Large intestine (tissue), 12 donors: ENCODE measurements at places on chromosomes 11 and 22.

GRCh38 chr22:21726650-21727049 lies 8.9 kb downstream of the YPEL1 start:
- no peak for DNase-seq

DNA sequence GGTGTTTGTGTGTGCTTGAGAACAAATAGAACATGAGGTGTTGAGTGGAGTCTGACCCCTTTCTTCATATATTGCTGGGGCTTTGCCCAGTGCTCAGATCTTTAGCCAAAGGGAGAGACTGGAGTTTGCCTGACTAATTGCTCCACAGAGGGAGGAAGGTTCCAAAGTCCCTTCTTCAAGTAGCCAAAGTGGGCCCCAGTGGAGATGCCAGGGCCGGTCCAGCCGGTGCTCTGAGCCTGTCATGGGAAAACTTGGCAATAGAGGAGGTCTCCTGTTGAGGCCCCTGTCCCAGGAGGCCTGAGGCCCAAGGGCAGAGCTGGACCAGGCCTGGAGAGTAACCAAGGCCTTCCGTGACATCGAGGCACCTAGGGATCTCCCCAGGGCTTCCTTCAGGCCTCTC lies 112.3 kb downstream of the DSCAML1 start:
- peak; percentile 96 for DNase-seq

GRCh38 chr11:1840780-1841480 lies 2.1 kb downstream of the TNNI2 start:
- no peak for DNase-seq

DNA sequence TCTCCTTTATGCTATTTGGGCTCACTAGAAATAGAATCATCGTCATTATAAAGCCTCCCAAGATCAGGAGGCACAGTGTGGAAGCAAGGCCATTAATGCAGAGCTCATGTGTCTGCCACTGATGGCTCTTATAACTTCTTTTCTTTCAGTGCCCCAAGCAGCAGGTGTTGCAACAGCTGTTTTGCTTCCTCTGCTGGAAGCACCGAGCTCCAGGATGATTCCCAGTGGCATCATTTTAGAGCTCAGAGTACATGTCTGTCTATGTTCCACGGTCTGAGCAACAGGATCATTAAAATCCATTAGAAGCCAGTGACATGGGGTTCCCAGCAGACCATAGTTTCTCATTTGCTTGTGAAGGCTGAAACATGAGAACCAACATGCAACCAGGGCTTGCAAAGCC lies 803.0 kb upstream of the FAT3 start:
- DNase-seq = no peak

DNA sequence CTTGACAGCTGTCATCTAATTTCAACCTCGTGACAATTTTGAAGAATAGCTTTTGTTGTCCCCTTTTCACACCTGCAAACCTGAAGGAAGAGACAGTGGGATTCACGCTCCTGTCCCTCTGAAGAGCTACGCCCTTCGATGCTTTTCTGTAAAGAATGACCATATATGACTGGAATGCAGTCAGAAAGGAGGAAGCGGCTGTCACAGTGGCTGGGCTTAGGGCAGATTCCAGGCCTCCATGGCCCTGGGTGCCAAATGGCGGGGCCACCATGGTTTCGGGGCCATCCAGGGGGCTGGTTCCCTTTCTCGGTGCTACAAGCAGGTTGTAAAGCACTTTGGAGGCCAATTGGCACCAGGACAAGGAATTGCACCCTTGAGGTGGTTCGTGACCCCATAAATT lies 22.2 kb upstream of the FGF19 start:
- DNase-seq = no peak

DNA sequence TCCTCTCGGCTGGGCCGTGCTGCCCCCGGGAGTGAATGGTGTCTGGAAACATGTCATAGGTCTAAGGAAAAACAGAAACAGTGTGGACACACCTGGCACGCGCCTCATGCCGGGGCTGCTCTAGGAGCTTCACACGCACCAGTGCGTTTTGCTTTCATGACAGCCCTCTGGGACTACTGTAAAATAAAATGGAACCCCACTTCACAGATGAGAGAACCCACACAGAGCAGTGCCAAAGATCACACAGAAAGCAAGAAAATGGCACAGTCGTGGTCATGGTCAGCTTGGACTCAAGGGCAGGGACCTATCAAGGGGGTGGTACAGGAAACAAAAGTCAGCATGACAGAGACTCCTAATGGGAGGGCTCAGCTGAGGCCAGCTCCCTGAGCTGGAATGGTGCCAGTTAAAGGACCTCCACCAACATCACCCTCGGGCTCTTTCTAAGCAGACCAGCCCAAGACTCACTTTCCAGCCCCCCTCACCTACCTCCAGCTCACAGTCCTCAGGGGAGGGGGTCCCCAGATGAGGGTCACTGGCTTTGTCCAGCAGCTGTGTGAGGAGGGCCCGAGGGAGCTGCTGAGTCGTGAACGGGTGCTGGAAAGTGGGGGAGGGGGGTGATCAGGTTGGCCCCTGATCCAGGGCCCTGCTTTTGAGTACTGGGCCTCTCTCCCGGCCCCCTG lies 3.3 kb downstream of the MAP4K2 start:
- DNase-seq = no peak

DNA sequence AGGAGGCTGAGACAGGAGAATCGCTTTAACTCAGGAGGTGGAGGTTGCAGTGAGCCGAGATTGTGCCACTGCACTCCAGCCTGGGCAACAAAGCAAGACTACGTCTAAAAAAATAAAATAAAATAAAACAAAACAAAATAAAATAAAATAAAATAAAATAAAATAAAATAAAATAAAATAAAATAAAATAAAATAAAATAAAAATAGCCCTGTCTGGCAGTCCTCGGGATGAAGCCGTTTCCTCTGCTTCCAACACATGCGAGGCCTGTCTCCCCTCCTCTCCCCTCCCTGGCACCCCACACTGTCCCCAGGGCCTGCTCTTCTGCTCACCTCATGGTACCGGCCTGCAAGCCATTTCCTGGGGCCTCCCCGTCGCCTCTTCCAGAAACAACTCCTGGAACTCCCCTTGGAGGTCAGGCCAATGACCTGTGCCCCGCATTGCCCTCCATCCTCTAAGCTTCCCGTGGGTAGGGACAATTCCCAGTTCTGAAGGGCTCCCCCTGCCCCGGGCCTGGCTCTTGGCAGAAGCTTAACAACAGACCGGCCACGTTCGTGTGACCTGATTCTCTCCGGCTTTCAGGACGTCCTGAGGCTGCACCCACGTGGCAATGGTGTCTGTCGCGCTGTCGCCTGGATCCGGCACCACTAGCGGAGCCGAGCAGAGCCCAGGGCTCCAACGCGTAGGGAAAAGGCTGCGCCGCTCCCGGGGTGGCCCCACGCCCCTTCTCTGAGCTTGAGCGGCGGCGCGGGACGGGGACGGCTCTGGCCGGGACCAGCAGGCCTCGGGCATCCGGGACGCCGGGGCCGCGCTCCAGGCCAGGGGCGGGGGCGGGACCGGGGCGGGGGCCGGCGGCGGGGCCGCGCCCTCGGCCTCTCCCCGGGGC lies 456 bp upstream of the PARVB start:
- no peak for DNase-seq

DNA sequence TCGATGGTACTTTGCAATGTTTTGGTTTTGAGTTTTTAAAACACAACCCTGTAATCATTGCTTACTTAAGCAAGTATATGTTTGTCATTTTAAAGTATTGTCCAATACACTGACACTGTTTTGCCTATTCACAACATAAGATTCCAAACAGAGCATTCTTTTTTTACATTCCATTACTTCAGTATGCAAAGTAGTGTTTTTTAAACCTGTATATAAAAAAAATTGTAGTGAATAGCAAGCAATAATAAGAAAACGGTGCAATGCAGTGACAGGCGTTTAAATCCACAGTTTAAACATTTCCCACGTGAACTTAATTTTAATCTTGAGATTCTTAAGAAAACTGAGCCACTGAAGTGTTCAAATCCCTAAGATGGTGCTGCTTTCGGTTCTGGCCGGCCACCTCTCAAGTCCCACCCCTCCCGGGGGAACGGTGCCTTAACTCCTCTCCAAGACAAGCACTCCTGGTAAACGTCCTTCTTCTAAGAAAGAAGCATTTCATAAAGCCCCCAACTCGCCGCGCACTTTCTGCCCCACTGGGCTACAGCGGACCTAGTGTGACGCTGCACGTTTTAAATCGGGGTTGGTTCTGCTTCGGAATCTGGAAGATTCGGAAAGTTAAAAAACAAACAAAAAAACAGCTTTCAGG lies 2.9 kb downstream of the PGR start:
- no peak for DNase-seq

- DNase-seq = no peak
These were observed 8.2 kb upstream of the TSSC4 start for GRCh38 chr11:2392241-2392959.

GRCh38 chr11:64241241-64241490 lies 271 bp downstream of the FKBP2 start:
- peak; percentile 100 for DNase-seq

DNA sequence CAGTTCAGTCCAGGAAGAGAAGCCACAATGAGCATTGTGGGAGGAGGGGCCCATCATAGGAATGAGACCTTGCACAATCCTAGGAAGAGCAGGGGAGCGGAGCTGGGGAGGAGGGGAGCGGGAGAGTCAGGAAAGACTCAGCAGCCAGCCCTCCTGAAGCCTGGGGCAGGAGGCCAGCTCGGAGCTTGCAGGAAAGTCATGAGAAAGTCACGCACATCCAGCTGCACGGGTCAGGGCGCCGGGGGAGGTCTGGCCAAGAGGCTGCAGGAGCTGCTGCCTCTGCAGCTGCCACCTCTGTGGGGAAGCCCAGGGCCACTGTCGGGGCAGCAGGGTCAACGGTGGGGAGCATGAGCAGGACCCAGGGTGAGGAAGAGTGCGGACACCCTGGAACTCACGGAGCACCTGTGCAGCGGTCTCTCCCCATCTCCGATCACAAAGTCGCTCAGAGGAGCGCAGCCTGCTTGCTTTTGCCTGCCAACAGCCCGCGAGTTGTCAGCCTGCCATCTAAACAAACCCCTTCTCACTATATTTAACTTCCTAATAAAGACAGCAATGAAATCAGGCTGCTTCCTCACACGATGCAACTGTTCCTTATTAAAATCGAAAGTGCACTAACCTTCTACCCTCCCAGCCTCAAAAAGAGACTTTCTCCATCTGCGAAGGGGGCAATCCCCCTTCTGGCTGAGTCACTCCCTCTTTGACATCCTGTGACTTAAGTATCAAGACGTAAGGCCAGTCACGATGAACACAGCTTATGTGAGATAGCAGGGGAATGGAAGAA lies 52.9 kb upstream of the RTL6 start:
- DNase-seq = peak; percentile 41

DNA sequence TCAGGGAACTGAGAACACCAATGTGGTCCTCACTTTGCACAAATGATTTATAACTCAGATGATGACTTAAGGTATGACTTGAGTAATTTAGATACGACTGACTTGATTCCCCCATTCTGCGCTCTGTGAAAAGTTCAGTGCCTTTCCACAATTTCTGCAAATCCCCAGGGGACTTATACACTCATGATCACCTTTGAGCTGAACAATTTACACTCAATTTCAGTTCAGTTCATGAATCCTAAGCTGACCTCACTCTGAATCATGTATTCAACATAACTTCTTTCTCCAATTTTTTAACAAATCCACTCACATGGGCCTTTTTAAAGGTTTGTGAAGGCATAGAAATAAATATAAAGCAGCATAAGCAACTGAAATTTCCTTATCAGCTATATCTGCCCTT lies 274.2 kb downstream of the FAM76B start:
- no peak for DNase-seq

DNA sequence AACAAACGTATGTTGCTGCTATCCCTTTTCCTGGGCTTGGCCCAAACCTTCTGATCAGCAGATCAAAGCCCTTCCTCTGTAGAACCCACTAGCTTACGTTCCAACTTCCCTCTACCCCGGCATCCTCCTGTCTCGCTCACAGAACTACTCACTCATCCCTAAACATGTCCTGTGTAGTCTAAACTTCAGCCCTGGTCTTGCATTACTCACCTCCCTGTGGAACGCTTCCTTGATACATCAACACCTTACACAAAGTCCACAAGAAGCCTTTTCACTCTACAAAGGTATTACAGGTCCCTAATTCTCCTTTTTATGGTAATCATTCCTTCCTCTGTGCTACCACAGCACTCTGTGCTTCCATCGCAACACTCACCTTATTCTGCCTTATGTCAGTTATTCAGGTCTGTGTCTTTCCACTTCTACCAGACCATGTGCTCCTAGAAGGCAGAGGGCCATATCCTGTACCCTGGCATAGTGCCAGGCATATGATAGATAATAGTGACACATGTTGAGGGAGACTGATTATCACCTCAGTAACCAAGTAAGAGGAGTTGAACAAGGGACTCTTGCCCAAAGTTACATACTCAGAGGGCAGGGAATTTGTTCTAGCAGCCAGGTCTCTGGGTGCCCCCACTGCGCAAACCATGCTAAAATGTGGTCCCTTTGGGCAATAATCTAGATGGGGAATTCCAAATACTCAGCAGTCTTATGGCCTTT lies 41.6 kb downstream of the USP35 start:
- peak; percentile 75 for DNase-seq

DNA sequence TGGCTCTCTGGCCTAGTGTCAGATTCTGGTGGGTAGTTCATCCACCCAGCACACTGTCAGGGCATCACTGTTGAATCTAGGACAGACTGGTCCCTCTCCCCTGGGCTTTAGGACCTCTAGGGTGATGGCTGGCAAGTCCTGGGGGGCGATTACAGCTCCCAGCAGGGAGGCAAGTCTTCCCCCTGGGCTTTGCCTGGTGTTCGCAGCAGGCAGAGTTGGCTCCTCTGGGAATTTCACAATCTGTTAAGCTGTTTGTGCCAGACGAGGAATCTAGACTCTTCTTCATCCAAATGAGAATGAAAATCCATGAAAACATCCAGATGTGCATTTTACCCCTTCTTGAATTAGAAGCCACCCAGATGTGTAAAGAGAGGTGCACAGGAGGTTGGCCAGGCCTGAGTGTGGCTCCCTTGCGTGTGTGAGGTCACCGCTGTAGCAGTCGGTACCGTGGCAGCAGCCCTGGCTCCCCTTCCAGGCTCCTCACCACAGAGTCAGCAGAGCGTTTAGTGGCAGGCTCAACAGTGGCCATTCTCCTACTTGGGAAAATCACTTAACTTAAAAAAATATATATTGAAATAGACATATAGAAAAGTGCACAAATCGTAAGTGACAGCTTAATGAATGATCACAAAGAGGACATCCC lies 99.9 kb upstream of the TBCEL start:
- DNase-seq = no peak

- DNase-seq = no peak
These were observed 4.6 kb upstream of the CST6 start for GRCh38 chr11:66007201-66007634.

DNA sequence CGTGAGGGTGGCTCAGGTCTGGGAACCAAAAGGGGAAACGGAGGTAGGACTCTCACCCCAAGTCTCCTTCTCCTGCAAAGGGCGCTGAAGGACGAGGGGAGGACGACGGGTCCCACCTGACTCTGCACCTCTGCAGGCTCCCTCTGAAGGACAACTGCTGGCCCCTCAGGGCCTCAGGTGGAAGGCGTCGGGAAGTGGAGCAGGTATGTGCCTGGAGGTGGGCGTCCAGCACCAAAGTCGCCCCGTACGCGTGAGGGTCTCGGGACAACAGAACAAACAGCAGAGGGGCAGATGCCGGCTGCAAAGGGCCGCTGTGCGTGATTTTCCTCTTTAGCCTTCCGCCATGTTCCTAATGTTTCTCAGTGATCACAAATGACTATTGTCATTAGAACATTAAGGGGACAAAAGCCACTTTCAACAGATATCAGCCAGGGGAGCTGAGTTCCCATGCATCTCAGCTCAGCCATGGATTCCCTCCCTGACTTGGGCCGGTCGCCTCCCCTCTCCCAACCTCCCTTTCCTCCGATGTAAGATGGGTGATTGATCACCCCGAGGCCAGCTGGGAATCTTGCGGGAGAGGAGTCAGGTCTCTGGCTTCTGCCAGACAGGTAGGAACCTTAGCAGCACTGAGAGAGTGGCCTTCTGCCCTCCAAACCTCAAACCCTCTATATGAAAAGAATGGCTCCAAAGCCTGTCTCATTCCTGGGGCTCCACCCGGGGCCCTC lies 836 bp downstream of the SLC16A8 start:
- no peak for DNase-seq
